ENCODE measurements at places on chromosomes 2 and 18. TPM values are rescaled to one million over a fixed set of nuclear protein-coding genes. Genes with fewer than 3 reads are reported as not detected.

DNA sequence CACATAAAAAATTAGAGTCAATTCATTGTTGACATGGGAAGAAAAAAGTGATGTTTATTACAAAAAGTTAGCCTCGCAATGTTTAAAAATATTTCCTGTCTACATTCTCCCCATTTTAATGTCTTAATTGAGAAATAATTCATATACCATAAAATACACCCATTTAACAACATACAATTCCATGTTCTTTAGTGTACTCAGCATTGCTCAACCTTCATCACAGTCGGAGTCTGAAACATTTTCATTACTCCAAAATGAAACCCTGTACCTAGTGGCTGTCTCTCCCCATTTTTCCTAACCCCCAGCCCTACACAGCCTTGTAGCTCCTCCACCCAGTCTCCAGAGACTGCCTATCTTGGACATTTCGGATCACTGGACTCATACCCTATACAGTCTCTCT lies 103.9 kb upstream of the CBLN2 start:
- no peak for DNase-seq

DNA sequence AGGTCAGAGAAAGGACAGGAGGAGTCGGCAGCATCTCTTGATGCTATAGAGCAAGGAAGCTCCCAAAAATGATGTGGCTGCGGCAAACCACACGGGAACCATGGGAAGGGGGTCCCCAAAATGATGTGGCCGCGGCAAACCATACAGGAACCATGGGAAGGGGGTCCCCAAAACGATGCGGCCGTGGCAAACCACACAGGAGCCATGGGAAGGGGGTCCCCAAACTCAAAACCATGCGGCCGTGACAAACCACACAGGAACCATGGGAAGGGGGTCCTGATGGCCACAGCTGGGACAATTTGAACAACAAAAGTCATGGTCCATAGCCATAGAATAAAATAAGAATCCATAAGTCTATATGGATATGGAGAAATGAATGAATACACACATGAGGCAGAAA lies 58.4 kb upstream of the GLI2 start:
- peak; percentile 26 for DNase-seq

- no peak for DNase-seq
Measured at GRCh38 chr2:203191961-203192360, 46.9 kb upstream of the CYP20A1 start.

DNA sequence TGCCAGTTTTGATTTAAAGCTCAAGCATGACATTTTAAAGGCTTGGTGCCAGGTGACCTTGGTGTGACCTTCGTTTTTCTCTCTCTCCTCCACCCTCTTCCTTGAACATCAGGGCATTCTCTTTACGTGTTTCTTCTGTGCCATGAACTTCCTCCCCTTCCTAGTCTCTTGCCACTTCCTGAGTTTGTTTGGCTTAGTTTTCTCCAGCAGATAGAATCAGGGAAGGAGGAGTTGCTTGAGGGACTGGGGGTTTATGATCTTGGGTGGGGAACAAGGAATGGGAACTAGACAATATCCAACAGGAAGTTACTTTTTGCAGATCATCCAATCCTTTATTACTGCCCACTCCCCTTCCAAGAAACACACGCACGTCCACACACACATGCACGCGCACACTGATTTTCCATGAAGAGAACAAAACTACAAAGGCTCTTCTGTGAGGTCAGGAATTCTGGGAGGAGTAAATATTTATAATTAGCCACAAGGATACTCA lies 210.6 kb upstream of the EPAS1 start:
- DNase-seq: peak; percentile 42

DNA sequence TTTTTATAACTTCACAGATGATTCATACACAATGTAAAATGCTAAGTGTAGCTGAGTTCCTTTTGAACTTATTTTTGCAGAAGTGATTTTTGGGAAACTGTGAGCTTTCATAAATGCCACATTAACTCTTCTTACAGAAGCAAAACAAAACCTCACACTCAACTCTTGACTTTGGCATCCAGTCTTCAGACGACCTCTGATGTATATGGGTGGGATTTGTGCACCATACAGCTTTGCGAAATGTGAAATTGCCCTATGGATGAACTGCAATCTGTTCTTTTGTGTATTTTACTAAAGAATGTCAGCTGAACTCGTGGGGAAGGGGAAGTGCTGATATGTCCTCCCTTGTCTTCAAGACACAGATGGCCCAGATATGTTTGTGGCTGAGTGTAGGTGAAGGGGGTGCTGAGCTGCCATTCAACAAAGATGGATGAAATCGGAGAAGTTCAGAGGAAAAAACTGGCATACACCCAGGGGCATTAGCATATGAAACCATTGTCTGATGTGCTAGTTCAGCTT lies 218.3 kb downstream of the PTGR3 start:
- no peak for DNase-seq

DNA sequence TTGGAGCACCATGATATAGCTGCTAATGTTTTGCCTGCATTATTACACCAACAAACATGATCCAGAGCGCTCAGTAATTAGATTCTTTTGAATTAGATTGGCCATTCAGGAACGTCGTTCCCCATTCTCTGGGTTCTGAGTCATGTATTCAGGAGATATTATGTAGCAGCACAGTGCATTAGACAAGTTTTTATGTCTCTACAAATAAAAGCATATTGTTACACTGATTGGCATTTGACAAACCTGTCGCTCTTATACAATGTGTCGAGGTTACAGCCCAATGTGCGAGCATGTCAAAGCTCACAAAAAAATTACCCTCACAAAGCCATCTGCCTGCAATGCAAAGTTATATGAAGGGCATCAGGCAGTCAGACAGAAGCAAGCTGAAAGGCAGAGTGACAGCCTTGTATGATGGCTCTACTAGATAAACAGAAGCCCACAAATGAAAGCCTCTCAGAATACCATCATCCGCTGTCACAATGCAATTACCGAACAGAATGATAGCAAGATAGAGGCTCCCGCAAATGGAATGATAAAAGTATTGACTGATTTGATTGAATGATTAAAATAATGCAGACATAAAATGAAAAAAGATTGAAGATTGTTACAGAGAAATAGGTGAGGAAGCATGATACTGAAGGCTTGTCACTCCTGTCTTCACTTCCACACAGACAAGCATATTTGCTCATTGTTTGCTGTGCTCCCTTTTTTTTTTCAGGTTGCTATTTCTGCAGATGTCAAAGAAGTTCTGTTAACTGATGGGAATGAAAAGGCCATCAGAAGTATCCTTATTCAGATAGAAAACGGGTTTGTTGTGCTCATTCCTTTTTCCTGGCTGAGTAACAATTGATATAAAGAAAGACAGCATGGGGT lies 234.6 kb upstream of the SIX3 start:
- DNase-seq: no peak

TRIM43 gene
- not detected for total RNA-seq

ANKRD29 gene
- total RNA-seq: 31.0 TPM

SLC40A1 gene
- total RNA-seq: 48.5 TPM

FN1 gene
- total RNA-seq: 671 TPM

POTEJ gene
- not detected for total RNA-seq
